ENCODE measurements at places on chromosomes 4 and X.

DNA sequence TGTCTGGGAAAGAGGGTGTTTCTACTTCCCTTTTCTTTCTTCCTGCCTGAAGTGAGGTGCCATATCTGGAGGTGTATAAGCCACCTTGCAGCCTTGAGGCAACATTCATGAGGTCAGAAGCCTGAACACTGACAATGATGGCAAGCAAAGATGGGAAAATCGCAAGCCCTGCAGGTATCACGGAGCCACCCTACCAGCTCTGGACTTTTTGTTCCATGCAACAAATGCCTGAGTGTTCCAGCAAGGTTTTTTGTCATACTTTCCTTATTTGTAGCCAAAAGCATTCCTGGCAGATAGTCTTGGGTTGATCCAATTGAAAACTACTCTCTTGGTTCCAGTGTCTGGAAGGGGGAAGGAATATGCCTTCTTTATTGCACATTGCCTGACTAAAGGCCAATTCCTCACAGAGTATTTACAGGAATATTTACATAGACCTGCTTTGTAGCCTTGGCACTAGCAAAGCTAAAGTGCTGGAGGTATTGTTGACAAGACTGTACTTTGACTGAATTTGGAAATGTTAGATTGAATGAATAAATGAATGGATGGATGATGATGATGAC, 14.4 kb upstream of the SOD3 start:
- DNase-seq, result no peak

- no peak for DNase-seq
Observed at GRCh38 chrX:115563633-115564162, 2.7 kb downstream of the PLS3 start.

- DNase-seq, result no peak
Observed at GRCh38 chrX:20217271-20217670, 49.4 kb downstream of the RPS6KA3 start.

- no peak for DNase-seq
Observed at GRCh38 chr4:25500626-25501316, 123.7 kb downstream of the ANAPC4 start.

GRCh38 chr4:21722157-21722839, 226.3 kb downstream of the KCNIP4 start:
- no peak for DNase-seq

GRCh38 chr4:82201303-82201702, 172.5 kb downstream of the HNRNPD start:
- DNase-seq, result no peak

DNA sequence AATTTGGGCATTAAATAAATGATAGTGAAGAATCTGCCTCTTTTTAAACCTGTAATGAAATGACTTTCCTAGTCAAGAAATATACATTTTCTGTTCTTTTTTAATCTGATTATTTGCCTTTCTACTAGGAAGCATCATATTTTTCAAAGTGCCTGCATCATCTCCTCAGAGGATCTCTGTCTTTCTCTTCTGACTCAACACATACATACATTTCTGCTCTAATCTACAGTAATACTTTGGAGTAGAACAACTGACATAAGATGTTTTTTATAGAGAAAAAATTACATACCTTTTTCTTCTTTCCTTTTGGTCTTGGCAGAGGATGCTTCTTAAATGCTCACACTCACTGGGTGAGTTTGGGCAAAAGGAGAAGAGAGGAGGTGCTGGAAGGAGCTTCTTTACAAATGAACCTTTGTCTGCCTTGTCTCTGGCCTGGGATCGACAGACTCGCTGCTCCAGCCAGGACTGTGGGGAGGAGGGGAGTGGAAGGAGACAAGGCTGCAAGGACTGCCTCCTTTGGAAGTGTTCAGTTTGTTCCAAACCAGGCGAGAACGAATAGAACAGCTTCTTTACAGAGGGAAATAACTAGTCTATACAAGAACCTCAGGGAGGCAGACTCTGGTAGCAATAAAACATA, at the start of gene SCRG1:
Gene SCRG1 (minus strand): TSS at position 338 of the 637 bp plus-strand sequence. CDS start 7,702 bp downstream, outside the sequence.
- no peak for DNase-seq

DNA sequence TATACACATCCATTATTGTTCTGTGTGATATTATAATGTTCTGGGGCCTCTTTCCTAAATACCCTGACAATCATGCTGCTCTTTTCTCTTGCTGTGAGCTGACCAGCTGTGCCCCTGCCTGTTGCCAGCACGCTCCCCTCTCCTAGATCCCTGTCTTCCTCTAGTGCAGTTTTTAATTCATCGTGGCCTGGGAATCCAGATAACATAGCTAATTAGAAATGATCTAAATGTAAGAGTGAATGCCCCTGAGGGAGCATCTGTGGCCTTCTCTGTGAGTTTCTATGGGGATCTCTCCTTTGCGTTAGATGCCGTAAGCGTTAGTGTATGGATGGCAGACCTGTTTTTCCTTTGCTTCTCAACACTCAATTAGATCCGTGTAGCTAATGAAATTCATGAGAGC, 434.3 kb downstream of the SPRY1 start:
- no peak for DNase-seq

DNA sequence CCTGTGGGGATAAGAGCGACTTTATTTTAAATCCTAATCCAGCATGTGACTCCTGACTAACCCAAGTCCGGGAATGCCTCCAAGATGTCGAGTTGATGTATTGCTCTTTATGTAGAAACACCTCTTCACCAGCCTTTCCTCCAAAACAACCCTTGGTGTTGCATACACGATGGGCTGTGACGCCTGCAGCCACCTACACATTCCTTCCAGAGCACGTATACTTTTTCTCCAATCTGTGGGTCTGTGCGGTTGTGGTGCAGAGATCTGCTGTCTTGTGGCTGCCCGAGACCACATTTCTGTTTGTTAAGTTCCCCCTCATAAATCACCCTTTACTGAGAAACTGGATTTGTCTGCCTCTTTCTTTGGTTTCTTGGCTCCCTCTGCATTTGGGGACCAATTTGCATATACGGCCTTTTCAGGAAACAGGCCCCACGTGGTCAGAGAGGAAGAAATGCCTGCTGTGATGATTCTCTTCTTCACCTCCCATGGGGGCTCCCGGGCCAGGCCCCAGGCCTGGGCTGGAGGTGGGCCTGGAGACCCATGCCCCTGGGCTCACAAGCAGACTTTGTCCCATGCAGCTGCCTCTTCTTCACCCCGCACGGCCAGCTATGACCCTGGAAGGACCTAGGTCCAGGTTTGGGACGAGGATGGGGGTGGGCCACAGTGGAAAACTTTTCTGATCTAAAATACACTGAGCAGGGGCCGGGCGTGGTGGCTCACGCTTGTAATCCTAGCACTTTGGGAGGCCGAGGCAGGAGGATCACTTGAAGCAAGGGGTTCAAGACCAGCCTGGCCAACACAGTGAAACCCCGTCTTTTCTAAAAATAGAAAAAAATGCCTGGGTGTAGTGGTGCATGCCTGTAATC, 21.4 kb upstream of the AFAP1 start:
- DNase-seq, result no peak

DNA sequence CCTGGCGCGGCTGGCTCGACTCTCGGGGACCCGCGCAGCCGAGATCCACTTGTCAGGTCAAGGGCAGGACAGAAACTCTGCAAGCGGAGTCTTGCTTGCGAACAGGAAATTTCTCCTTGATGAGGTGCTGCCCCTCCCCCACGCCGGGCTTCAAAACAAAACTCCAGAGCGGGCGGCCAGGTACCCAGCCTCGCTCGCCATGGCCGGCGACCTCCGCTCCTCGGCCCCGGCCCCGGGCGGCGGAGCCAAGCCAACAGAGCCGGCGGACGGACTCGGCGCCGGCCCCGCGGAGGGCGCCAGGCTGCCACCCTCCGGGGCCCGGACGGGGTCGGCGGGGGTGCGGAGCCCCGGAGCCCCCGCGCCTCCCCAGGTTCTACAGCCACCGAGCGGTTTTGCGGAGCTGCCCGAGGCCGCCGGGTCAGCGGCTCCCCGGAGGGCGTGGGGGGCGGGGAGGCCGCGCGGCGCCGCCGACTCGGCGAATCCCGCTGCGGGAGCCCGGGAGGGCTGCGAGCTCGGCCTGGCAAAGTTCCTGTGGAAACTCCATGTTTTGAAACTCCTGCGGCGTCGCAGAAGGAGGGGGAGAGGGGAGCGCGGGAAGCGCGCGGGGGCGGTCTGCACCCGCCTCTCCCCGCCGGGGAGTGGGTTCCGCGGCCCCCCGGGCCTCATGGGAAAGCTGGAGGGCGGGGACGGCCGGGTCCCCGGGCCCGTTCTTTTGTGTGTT, 11.7 kb upstream of the BCOR start:
- no peak for DNase-seq

DNA sequence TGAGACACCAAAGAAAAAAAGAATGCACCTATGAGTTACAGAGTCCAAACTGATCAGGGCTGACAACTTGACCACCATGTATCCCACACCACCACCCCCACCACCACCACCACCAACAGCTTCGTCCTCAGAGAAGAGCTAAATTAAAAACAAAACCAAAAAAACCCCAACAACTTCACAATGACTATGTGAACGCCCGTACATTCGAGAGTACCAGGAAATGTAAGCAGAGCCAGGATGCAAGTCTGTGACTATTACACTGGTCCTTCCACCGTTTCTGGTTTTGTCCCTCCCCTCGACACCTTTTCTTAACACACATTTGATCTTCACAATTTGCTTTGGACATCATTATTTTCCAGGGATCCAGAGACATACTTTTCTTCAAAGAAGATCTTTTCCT, 51.0 kb downstream of the WFS1 start:
- DNase-seq, result no peak

GRCh38 chr4:146095091-146095690, 80.3 kb upstream of the LSM6 start:
- no peak for DNase-seq

DNA sequence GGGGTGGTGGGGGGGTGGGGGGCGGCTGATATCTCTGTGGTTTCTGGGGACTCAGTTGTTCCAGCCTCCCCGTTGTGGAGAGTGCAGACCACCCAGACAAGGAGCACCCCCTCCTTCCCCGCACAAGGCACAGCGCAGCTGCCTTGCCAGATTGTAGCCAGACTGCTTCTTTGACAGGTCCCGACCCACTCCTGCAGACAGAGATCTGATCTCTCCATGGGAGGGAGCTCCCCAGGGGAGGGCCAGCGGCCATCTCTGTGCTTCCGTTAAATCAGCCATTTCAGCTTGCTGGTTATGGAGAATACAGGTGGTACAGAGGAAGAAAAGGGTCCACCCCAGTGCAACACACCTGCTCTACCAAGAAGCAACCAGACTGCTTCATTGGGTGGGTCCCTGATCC, 80.8 kb downstream of the FGF16 start:
- no peak for DNase-seq

- DNase-seq, result no peak
Observed at GRCh38 chr4:165682611-165683010, 190.4 kb upstream of the TLL1 start.

DNA sequence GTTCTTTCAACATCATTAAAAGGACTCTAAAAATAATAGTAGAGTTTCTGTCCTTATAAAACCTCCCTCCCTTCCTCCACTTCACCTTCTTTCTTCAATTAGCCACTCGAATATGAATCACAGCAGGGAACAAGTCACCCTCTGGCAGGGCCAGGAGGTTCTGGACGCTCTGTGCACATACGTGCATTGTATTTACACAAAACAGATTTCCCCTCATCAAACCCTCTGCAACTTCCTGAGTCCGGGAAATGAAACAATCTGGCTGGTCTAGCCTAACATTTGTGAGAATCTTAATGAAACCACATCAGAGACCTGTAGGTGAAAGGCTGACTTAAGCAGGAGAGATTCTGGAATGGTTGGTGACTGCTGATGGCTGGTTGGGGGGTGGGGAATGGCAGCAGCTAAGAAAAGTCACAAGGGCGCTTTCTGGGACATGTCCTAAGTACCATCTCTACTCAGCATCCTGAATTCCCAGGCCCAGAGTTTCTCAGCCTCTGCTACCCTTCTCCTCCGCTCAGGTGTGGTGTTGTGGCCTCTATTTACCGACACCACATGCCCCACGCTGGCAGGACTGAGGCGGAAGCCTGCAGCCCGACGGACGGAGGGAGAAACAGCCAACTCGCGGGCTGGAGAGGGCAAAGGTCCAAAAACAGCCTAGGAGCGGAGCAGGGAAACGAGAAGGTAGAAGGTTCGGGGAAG, 1.0 kb downstream of the ZDHHC9 start:
- DNase-seq, result no peak

DNA sequence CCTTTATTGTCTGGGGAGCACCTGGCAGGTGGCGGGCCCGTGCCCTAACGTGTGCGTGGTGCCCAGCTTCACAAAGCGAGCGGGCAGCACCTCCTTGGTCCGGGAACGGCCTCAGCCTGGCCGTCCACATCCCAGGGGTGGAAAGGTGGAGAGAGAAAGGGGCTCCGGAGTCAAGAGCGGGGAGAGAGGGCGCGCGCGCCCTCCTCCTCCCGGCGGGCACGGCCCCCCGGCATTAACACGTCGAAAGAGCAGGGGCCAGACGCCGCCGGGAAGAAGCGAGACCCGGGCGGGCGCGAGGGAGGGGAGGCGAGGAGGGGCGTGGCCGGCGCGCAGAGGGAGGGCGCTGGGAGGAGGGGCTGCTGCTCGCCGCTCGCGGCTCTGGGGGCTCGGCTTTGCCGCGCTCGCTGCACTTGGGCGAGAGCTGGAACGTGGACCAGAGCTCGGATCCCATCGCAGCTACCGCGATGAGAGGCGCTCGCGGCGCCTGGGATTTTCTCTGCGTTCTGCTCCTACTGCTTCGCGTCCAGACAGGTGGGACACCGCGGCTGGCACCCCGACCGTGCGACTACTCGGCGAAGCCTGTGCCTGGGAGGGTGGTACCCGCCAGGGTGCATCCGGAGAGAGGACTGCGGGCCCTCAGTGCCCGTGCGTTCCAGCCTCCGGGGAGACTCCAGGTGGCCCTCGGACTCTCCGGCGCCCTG, at the start of gene KIT:
Gene KIT (plus strand): TSS at position 407 of the 701 bp plus-strand sequence. CDS start 58 bp downstream, at position 465.
- DNase-seq, result no peak

GRCh38 chrX:12174358-12174757, 36.1 kb downstream of the FRMPD4 start:
- DNase-seq, result no peak

DNA sequence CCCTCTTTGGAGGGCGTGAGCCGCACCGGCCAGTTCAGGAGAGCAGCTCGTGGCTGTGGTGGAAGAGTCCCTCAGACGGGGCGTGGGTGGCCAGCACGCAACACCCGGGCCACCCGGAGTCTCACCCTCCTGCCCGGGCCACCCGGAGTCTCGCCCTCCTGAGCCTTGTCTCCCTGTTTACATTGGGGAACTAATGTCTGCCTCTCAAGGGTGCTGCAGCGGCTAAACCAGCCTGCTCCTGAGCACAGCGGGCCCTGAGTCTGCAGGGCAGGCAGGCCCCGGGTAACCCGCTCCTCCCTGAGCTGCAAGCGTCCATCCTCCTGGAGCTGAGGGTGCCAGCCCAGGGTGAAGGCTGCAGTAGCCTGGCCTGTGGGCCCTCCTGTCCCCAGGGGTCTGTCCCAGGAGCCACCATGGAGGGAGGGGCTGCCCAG, 3.0 kb downstream of the PDE6B start:
- DNase-seq, result no peak

GRCh38 chr4:100811046-100811445, 293.2 kb upstream of the EMCN start:
- no peak for DNase-seq

GRCh38 chr4:35963974-35964515, 280.3 kb downstream of the ARAP2 start:
- no peak for DNase-seq
